ENCODE measurements at places on chromosomes 5 and 9.

- no peak for DNase-seq
Observed at GRCh38 chr5:133749331-133749985, 137.1 kb upstream of the FSTL4 start.

GRCh38 chr9:8778356-8778755 is 978.8 kb upstream of the DMAC1 start:
- DNase-seq, result no peak

DNA sequence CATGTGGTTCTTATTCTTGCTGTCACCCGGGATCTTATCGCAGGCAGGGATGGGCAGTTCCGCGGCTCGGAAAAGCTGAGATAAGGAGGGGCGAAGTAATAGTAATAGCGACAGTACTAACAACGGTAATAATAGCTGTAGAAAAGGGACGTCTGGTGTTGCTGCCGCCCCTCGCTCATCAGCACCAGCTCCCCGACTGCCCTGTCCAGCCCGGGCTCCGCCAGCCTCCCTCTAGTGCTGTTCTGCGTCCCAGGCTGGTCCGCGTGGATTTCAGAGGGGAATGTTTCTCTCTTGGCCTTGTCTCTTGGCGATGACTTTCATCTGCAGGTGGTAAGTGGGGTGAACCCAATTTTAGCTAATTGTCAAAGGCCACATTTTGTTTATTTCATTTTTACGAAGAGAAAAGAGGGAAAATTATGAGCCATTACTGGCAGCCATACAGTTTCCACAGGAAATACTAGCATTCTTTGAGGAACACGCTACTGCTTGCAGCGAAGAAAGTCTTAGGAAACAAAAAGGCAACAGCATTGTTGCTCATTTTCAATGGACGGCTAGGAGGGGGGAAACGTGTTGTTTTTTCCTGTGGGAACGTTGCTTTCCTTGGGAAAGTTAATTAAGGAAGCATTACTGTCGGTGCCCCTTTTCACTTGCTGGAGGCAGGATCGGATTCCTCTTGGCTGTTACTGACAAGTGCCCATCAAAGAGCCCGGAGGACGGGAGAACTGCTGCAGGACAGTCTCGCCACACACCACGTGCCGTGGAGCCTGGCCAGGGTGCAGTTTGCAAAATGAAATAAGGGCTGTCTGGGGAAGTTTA is 762 bp downstream of the SNCAIP start:
- DNase-seq, result no peak

- no peak for DNase-seq
Observed at GRCh38 chr5:172854451-172854871, 20.4 kb downstream of the ERGIC1 start.

DNA sequence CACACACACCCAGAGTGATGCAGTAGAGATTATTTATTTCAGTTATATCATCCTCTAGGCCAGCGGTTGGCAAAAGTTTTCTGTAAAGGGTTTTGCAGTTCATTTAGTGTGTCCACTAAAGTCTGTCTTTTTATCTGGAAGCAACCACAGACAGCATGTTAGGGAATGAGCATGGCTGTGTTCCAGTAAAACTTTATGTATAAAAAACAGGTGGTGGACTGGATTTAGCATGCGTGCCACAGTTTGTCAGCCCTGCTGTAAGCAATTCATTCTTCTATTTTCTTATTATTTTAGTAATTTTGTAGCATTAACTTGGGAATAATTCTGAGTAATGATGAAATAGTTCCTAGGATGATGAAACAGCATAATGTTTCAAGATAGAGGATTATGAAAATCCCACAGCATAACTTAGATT is 51.7 kb downstream of the CCNH start:
- no peak for DNase-seq

GRCh38 chr5:119354537-119355243 is 1.1 kb upstream of the TNFAIP8 start:
- no peak for DNase-seq

DNA sequence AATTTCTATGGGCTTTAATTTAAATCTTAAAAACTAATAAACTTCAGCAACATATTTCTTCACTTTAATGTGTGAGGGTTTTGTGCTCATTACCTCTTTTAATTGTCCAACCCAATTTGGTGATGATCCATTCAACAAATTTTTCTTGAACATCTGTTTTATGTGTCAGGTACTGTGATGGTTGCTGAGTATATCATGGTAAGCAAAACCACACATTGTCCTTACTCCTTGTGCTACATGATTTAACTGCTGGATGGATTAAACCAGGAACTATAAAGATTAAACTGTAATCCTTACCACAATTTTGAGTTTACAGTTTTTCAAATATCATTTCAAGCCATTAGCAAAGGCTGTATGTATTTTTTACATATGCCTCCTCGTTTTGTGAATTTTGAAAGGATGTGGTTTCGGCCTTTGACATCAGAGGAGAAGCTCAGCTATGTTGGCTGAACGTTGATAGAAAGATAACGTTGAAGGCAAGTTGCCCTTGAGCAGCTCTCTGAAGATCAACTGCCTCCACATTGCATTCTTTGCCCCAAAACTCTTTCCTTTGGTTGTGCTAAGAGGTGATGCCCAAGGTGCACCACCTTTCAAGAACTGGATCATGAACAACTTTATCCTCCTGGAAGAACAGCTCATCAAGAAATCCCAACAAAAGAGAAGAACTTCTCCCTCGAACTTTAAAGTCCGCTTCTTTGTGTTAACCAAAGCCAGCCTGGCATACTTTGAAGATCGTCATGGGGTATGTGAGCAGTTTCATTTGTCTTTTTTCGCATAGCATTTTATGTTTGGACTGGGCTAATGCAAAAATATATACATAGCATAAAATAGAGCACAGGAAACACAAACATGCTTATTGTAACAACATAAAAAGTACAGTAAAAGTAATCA is at the start of gene ITK:
TSS of gene ITK (plus strand) at position 467 of the 891 bp plus-strand sequence. CDS start at position 605, 138 bp downstream.
- no peak for DNase-seq

- DNase-seq, result no peak
Observed at GRCh38 chr5:85096421-85096820, 711.7 kb upstream of the EDIL3 start.

- DNase-seq, result no peak
Observed at GRCh38 chr5:76455531-76456133, 52.5 kb downstream of the IQGAP2 start.

- no peak for DNase-seq
Observed at GRCh38 chr9:74777136-74777879, 110.4 kb downstream of the TRPM6 start.

GRCh38 chr9:38687389-38687842 is 32.5 kb downstream of the FAM240B start:
- DNase-seq, result no peak

DNA sequence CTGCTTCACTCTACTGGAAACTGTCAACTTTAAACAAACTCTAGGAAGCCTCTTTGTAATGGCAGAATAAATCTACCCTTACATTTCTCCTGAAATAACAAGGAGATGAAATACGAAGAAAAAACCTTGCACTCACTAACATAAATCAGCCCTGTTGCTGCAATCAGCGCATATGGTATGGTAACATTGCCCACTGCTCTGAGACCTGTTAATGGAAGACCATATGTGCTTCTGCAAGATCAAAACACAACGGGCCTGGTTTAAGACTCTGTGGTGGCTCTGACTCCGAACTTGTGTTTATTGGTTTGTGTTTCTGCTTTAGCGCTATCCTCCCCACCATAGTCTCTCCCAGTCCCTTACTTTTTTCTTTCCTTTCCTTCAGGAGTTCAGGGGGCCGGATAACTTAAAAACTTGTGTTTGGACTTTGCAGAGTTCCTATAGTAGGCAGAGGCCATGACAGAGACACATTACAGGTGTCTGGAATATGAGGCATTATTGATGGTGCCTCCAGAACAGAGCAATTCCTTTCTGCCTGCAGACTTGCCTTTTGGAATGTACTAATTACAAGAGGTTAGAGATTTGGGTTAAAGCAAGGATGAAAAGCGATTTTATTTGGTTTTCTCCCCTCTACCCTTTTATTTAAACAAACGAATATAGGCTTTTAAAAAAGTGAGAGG is 110.8 kb downstream of the PSAT1 start:
- DNase-seq, result no peak

- DNase-seq, result no peak
Observed at GRCh38 chr5:36938129-36938528, 61.6 kb downstream of the NIPBL start.

GRCh38 chr9:121658591-121658990 is 7.2 kb downstream of the DAB2IP start:
- DNase-seq, result no peak

DNA sequence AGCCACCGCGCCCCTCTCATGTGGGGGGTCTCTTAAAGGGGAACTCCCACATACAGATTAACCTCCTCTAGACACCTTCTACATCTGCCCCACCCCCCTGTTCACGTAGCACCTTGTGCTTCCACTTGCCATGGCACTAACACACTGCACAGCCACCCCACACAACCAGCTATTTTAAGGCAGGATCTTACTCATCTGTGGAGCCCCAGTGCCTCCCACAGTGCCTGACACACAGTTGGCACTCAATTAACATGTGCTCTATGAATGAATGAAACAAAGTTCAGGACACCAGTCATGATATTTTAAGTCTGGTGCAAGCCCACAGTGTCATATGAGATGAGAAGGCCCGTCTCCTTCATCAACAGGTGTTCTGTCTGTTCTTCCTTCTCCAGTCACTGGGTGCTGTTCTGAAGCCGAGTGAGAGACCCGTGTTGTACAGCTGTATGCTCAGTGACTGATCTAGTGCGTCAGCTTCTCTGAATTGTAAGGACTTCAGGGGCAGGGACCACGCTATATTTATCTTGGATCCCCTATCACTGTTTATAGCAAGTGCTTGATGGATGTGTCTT is 149.1 kb downstream of the TLE1 start:
- DNase-seq, result no peak

DNA sequence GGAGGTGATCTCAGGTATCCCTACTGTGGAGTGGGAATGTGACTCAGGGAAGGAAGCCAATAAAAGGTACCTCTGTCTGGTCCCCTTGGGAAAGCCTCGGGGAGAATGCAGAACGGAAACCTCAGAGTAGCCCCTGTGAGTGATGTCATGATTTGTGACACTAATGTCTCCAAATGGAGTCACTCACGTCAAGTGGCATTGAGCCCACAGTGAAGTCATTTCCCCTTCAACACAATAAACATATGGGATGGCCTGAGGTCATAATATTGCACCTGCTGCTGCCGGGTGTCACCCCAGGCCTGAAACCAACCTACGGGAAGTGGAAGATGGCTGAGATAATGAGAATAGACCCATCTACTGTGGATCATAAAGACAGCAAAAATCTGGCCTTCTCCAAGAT is 75.9 kb upstream of the GOLM1 start:
- no peak for DNase-seq

GRCh38 chr9:119453490-119453911 is 84.3 kb upstream of the BRINP1 start:
- DNase-seq, result no peak

GRCh38 chr5:88656221-88656950 is 226.6 kb downstream of the MEF2C start:
- DNase-seq, result no peak

DNA sequence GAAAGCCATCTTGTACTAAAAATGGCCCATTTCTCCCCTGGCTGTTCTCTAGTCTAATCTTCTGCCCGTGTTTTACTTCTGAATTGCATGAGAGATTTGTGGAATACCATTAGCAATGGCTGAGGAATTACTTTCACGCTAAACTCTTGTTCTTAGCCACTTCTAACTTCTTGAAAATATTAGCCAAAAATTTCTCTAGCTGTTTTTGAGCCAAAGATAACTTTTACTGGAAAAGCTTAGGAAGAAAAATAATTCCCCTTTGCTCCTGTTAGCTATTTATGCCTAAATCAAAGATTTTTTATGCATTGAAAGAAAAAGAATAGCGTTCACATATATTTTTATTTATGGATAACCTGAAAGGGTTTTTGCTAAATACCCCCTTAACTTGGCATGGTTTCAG is 287.8 kb downstream of the MTRR start:
- no peak for DNase-seq

DNA sequence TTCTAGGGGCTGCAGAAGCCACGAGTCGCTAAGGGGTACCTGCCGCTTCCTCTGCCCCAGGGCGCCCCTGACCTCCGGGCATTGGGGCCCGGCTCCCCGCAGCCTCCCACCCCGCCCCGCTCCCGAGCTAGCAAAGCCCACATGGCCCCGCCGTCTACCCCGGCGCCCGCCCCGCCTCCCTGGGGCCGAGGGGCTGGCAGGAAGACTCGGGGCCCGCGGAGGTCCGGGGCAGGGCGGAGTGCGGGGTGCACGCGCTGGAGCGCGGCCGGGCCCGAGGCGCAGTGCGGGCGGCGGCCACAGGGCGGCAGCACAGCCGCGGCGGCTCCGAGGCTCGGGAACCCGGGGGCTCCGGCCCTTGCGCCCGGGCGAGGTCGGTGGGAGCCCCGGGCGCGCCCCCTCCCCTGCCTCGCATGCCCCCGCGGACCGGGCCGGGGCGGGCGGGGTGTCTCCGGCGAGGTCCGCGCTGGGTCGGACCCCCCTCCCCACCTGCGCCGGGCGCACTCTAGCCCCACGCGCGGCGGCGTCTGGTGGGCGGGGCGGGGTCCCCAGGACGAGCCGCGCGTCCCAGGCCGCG is 6.7 kb downstream of the NRARP start:
- DNase-seq, result no peak
